ENCODE measurements at places on chromosomes 5 and 9.
A peak's percentile ranks its signal among the peaks of the same experiment; 100 is the strongest.

GRCh38 chr9:93083592-93084470 lies 12.2 kb upstream of the CARD19 start:
- DNase-seq, result no peak

DNA sequence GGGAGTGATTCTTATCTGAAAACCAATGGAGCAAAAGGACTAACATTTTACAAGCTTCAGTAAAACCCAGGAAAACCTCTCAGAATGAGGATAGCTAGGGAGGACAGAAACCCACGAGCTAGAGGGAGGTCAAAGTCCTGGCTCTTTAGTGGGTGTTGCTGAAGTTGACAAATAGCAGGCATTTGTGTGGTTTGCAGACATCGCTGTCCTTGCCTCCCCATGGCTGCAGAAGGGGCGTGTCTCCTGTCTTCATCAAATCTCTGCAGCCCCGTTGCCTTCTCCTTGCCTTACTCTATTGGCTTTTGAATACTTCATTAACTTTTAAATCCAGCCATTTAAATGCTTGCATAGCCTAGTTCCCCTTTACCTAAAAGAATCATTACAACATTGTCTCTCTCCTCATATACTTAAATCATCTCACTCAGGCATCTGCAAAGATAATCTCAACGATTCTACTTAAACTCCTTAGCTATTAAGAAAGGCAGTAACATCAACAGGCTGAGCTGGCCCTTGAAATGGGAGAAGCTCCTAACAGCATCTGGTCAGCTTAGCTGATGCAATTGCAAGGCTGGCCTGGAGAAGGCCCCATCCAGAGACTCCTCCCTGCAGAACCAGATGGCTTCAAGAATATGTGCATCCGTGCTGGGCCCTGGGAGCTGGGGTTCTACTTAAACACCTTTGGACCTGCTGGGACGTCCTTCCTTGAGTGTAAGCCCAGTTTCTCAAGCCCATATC lies 152.8 kb upstream of the TAS2R1 start:
- no peak for DNase-seq

- no peak for DNase-seq
Observed at GRCh38 chr9:114174876-114175771, 19.8 kb downstream of the COL27A1 start.

DNA sequence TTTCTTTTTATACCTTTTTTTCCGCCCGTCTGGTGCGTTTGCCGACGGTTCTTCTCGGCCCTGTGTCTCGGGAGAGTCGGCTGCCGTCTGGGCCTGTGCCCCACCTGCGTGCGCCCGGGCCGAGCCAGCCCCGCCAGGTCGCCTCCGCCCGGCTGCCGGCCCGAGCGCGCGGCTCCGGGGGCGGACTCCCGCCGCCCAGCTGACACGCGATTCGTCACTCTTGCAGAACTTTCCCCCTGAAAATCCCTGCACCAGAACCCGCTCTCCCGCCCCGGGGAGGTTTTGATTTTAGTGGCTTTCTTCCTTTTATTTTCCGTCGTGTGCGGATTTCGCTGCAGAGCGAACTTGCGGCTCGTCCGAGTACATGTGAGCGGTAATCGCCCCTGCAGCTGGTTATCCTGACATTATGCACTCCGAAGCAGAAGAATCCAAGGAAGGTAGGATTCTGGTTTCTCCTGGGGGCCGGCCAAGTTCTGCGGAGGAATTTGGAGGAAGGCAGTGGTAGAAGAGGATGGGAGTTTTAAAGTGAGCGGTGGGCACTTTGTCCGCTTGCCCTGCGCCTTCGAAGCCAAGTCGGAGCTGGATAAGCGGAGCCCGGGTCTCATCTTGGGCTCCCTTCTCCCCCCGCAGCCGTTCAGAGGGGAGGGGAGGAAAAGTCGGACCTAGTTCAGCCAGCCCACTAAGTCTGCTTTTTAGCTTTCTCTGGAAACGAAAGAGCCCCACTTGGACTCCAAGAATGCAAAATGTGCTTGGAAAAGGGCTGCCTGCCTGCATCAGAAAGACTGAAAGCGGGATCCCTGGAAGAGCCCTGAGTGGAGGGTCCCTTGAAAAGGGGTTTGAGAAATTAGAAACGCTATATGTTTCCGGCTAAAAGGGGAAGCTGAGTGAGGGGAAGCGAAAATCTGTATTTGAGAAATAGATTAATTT lies at the start of gene TNFAIP8:
TNFAIP8 (plus strand) TSS at position 335 of the 927 bp plus-strand sequence; CDS start at position 407, 72 bp downstream.
- no peak for DNase-seq

GRCh38 chr9:84000186-84000585 lies 19.6 kb downstream of the RMI1 start:
- DNase-seq, result no peak

GRCh38 chr5:110496276-110496675 lies 230.2 kb downstream of the TMEM232 start:
- no peak for DNase-seq

DNA sequence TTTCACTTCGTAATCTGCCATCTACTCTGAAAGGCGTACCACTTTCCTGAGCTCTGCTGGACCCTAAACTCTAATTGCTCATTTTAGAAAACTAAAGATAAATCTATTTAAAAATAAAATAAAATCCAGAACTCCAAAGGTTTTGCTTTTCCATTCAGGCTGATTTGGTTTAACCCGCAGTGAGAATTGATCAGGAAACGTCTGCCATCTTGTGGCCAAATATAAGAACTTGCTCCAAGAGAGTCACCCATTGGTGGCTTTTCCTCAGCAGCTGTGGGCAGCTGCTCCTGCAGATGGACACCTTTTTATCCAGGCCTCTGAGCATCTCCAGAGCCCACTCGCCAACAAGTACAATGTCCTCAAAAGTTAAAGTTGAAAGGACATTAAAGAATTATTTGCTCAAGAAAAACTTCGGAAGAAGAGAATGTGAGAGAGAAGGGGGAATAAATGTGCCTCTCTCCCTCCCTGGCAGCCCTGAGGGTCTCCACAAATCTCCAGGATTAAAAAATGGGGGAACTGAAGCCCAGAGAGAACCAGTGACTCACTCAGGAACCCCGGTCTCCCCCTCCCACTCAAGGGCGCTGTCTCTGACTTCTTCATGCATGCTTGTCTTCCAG lies 4.1 kb downstream of the SAXO1 start:
- DNase-seq, result peak; percentile 3

GRCh38 chr5:92418341-92418740 lies 1035.2 kb upstream of the ARRDC3 start:
- no peak for DNase-seq

GRCh38 chr9:115593587-115594091 lies 475.7 kb upstream of the TNC start:
- no peak for DNase-seq

DNA sequence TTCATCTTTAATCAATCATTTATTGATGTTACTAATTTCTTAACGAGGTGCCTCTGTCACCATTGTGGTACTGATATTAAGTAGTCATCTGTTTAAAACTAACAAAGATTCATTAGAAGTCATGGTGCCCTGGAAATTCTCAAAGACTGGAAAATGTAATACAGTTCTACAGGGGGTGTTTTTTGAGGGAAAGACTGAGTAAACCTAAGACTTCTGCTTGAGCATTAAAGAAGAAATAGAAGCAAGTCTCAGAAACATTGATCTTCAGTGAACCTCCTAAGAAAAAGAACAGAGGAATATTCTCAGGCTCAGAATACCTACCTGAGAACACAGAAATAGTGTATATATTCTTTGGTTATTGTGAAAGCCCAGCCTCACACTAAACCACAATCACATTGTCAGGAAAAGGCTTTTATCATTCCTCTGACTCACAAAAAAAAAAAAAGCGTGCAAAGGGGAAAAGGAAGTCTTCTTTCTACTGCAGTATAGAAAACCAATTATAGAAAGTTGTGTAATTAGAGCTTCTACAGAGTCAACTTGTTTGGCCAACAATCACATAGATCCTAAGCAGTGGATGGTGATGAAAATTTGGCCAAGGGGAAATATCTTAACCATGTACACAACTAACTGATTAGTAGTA lies 60.8 kb downstream of the HINT1 start:
- no peak for DNase-seq

DNA sequence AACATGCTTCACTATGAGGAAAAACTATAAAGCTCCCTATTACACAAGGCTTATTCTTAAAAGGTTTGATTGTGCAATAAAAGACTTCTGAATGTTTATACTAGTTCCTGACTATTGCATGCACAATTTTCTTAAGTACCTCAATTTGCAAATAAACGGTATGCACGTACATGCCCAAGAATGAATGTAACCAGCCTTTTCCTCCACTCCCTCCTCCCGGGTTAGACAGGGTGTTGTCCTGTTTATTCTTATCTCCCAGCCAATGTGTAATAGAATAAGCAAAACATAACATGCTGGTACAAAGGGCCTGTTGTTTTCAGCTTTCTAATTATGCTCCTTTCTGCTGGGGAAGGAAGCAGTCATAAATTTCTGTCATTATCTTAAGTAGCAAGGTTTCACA lies 79.1 kb downstream of the AOPEP start:
- DNase-seq, result no peak

DNA sequence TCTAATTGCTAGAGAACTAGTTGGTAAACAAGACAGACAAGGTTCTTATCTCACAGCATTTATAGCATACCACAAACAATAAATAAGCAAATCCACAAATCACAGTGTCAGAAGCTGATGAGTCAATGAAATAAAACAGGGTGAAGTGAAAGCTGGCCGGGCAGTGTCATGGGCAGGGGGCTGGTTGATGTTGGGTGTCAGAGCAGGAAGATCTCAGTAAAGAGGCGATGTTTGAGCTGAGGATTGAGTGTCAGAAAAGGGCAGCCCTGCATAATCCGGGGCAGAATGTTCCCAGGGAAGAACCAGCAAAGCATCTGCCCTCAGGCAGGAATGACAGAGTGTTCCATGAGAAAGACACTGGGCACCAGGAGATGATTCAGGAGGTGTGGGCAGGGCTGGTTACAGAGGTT lies 183.4 kb downstream of the GOLPH3 start:
- DNase-seq, result no peak

DNA sequence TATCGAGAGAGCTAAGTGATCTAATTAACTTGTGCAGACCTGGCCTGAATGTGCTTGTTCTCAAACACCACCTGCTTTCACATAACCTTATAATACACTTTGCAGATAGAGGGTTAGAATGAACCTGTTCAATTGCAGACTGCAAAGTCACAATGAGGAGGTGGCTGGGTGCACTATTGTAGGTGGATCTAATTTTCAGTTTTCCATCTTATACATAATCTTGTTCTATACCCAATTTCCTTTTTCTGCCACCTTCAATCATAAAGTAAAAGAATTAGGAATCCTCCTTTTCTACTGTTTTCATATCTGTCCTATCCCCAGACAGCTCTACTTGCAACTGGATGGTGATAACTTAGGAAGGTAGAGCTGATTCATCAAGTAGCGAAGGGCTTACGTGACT lies 68.8 kb upstream of the APC start:
- DNase-seq, result no peak

- DNase-seq, result no peak
Observed at GRCh38 chr5:143113461-143113860, 290.0 kb downstream of the NR3C1 start.

DNA sequence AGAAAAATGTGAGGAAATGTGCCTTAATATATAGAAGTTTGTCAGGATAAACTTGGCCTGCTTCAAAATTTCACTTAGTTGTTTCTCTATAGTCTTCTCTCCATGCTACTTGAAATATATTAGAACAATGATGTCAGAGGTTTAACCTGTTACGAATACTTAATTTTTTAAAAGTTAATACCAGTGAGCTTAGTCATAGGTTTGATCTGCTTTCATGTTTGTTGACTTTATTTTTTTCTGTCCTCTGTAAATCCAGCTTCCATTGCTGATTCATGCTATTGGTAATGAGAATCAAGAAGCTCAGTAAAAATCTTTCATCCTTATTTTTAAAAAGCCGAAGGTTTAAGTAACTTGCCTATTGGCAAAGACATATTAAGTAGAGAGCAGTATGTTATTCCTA lies 27.9 kb downstream of the BDP1 start:
- no peak for DNase-seq

DNA sequence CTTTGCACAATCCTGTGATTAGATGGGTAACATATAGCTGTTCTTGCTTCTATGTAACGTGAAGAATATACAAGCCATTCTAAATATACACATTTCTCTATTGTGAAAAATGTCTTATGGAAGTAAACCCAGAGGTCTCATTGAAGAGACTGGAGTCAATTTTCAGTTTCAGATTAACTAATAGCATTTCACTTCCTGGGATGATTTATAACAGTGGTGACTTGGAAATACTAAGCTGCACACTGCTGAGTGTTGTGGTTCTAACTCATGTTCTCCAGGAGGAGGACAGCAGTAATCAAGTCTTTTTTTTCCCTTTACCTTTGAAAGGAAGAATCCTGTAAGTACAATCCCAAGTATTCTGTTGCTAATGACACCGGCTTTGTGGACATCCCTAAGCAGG lies 3.3 kb downstream of the CTSL start:
- no peak for DNase-seq

GRCh38 chr5:2207416-2208238 lies 324.9 kb upstream of the IRX4 start:
- no peak for DNase-seq

GRCh38 chr9:77807846-77808750 lies 160.0 kb upstream of the GNA14 start:
- no peak for DNase-seq

DNA sequence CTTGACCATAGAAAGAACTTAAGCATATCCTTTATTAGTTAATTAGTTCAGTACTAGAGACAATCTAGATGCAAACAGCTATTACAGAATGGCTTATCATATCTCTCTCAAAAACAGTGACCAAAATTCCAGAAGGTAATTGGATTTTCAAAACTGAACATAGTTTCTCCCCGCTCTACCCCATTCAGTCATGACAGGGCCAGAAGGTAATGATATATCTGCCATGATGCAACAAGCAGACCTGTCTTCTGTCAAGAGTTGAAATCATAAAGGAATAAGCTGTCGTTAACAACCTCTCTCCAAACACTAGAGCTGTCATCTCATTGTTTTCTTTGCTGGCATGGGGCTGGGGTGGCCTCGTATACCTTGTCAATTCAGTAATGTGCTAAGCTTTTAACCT lies 200.5 kb upstream of the POU5F2 start:
- no peak for DNase-seq

- no peak for DNase-seq
Observed at GRCh38 chr5:171955761-171956160, 50.7 kb downstream of the FBXW11 start.

Measured in NCI-H187 (cell line).